ENCODE measurements at places on chromosomes 16 and 17. TPM values are rescaled to one million over a fixed set of nuclear protein-coding genes. Genes with fewer than 3 reads are reported as not detected.

Gene ZG16
- total RNA-seq, result not detected

Gene TEX14
- 0.32 TPM for total RNA-seq

Gene KRT36
- total RNA-seq, result not detected

Gene SLFN12L
- total RNA-seq, result 0.92 TPM

Gene TSPOAP1
- 10.7 TPM for total RNA-seq

Gene UTS2R
- total RNA-seq, result 0.51 TPM

Gene CRHR1
- total RNA-seq, result not detected

Gene PPP1R1B
- total RNA-seq, result 1.2 TPM

Gene FBXW10
- 0.51 TPM for total RNA-seq

Gene KRT39
- not detected for total RNA-seq

Gene CD300E
- 0.67 TPM for total RNA-seq

Gene SHISA9
- total RNA-seq, result 0.27 TPM

Gene KRT28
- not detected for total RNA-seq

Gene ACSM2A
- not detected for total RNA-seq

Gene GPR142
- total RNA-seq, result 0.16 TPM

Gene TOM1L1
- 9.6 TPM for total RNA-seq

Gene TMED6
- total RNA-seq, result 0.38 TPM

Measured in cardiac septum (tissue), 1 donor.